ENCODE measurements at places on chromosomes 2 and 18.

- no peak for DNase-seq
Observed at GRCh38 chr2:229160984-229161383, 110.1 kb downstream of the PID1 start.

GRCh38 chr18:1526991-1527390 lies 622.3 kb downstream of the ADCYAP1 start:
- DNase-seq = no peak

GRCh38 chr2:54330926-54331835 lies 75.2 kb upstream of the TSPYL6 start:
- no peak for DNase-seq

DNA sequence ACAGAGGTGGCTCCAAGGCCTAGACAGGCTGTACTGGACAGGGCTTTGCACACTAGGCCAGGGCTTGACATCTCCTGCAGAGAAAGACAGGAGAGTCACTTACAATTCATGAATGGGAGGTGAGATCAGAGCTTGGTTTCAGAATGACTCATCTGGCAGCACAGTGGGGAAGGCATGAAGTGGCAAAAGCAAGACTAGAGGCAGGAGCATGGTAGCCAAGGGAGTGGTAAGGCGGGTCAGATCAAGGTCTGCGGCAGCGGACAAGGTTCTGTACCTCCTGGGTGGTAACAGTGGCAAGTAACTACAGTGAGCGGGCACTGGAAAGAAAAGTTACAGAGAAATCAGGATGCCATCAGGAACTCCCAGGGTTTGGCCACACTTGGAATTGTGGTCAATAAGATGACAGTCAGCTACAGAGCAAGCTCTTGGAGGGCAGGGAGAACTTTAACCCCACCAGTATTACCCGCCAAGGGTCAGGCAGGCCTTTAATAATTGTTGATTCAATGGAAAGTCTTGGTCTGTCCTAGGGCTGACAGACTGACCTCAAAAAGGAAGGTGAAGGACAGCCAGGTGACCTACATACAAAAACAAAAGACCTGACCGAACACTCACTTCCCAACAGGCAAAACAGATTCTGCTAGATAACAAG lies 5.7 kb downstream of the MCFD2 start:
- peak; percentile 66 for DNase-seq

DNA sequence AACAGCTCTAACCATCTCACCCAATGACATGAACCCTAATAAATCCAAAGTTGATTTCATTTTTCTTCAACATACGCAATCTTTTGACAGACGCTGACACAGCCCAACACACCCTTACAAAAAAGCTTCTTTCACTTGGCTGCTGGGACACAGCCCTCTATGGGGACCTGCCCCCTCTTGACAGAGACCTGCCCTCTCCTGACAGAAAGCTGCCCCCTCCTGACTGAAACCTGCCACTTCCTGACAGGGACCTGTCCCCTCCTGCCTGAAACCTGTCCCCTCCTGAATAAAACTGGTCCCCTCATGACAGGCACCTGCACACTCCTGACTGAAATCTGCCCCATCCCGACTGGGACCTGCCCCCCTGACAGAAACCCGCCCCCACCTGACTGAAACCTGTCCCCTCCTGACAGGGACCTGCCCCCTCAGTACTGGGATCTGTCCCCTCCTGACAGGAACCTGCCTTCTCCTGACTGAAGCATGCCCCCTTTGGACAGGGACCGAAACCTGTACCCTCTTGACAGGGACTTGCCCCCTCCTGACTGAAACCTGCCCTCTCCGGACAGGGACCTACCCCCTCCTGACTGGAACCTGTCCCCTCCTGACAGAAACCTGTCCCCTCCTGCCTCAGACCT lies 87.9 kb downstream of the PXDN start:
- DNase-seq = no peak

- DNase-seq = no peak
Observed at GRCh38 chr2:227057060-227057459, 106.9 kb downstream of the COL4A4 start.

- no peak for DNase-seq
Observed at GRCh38 chr18:9150121-9150520, 13.5 kb downstream of the ANKRD12 start.

DNA sequence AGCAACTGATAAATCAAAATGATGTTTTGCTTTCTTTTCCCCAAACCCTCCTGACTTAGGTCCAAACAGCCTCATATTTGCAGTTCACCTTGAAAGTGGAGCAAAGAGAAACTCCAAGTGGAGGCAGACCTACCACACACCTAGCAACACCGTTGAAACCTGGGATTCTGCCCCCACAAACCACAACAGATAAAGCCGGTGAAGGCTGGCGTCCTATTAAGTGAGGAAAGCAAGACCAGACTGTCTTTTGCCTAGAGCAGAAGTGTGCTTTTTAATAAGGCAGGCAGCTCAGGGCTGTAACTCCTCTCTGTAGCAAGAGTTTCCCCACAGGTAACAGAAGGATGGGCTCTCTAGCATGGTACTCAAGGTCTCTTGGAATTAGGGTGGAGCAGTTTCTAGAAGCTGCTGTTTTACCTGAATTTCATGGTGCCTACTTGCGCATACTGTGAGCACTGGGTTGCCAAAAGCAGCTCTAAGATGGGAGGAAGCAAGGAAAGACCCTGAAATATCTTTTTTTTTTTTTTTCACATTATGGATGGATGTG lies 336.9 kb downstream of the BCL11A start:
- no peak for DNase-seq

DNA sequence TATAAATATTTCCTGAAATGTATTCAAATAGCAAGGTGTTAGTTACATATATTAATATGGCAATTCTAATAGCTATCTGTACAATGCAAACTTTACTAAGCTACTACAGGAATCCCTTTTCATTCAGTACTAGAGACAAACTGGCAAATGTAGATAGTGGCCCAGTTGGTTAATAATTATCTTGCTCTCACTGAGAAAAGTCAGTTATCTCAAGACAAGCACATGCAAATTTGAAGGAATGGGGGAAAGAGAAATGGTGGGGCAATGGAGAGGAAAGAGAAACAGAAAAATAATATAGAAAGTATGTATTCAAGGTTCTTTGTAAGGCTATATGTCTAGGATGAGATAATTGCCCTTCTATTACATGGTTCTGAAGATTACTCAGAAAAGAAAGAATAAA lies 280.0 kb downstream of the FIGN start:
- no peak for DNase-seq

DNA sequence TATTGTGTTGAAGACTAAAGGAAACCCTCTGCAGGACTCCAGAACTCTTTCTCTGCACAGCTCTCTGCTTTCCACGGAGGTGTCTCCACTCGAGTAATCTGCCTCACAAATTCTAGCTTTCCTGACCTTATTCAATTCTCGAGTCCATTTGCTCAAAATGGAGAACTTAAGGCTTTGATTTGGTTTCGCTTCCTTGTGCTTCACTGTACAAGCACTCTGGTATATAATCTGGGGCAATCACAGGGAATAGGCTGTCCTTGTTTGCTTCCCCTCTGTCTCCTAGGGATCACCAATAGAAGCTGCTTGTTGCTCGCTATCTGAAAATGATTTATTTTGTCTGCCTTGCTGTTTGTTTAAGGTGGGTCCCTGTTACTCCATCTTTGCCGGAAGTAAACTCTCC lies 129.1 kb upstream of the DOCK10 start:
- DNase-seq = no peak

- DNase-seq = peak; percentile 75
Observed at GRCh38 chr2:215460682-215461382, 25.0 kb upstream of the FN1 start.

- no peak for DNase-seq
Observed at GRCh38 chr2:152022090-152022489, 76.8 kb downstream of the CACNB4 start.

- no peak for DNase-seq
Observed at GRCh38 chr2:236082061-236082460, 86.1 kb downstream of the GBX2 start.

DNA sequence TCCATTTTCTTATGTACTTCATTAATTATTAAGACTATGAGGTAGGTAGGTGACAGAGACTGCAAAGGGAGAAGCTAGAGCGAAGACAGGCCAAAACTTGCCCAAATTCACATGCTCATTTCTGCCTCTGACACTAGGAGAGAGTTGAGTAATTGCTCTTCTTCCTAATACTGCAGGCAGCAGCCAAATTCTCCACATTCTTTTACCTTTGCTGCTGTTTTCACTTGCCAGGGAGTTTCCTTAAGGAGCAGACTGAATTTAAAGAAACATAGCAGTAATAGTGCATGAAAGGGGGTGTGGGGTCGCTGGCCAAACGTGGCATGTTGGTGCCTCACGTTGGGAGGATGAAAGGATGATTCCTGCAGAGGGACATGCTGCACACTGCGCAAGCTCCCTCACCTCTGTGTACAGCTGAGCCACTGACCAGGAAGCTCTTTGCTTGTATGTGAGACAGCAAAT lies 12.3 kb downstream of the CRIM1 start:
- no peak for DNase-seq

GRCh38 chr2:42261518-42262195 lies 92.5 kb downstream of the EML4 start:
- DNase-seq = no peak

DNA sequence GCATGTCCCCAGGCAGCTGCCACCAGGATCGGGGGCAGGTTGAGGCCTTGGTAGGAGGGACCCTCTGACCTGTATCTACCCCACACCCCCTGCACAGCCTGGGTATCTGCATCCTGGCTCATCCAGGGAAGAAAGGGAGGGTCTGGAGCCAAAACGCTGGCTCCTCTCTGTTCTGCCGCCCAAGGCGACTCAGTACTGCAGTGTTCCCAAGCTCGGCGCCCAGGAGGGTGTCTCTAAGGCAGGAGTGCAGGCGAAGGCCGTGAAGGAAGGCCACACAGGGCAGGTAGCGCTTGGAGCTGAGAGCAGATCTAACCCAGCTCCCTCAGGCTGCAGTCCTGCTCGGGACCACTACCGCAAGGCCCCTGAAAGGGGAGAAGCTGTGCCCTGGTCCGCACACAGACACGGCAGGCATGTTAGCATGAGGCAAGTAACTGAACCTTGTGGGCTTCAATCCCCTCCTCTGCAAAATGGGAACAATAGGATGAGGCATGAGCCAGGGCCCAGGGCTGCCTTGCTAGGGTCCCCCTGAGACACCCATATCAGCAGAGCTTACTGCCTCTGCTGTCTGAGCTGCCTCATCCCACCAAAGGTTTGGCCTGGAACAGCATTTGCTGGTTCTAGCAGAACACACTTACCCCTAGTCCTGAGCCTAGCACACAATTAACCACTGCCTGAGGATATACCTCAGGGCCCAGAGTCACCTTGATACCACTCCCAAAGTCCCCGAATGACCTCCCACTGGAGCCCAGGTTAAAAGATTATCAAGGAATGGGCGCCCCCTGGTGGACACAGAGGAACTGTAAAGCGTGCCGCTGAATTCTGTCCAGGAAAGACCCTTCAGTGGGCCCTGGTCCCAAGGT lies 6.5 kb downstream of the PTMA start:
- DNase-seq = no peak

DNA sequence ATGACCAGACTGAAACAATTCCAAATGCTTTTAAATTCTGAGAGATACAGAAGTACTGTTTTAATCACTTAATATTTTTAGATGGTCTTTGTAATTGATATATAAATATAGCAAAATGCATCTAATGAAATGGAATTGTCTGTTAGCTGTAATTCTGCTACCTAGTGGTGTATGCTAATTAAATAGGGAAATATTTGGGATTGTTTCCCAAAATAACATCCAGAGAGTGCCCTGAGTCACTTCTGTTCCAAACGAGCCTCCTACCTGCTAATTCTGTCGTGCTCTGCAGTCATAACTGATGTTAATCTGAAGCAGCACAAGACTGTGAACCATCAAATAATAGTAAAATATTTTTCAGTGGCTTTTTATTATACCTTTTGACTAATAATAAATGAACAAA lies 71.4 kb upstream of the NOSTRIN start:
- DNase-seq = no peak

GRCh38 chr2:66427300-66427699 lies 7.6 kb upstream of the MEIS1 start:
- DNase-seq = no peak

- DNase-seq = peak; percentile 54
Observed at GRCh38 chr2:55155764-55156281, 76.3 kb downstream of the CLHC1 start.

GRCh38 chr2:224449212-224450147 lies 47.6 kb upstream of the FAM124B start:
- DNase-seq = no peak

GRCh38 chr18:41887100-41887499 lies 67.9 kb upstream of the PIK3C3 start:
- no peak for DNase-seq

DNA sequence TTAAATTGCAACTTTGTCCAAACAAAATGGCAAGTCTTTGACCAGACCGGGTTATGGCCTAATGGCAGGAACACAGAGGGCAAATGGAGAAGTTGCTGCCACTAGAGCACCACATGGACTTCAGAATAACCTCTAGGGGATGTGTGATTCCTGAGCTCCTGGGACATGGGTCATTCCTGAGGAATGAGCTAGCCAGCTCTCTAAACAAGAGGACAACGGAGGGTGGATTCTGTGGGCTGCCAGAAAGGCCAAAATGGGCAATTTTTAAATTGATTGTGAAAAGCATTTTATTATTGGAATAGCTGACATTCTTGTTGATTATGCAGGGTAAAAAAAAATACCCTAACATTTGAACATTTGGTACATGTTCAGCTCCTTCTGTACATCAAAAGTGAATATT lies 109.8 kb upstream of the FZD5 start:
- DNase-seq = no peak

DNA sequence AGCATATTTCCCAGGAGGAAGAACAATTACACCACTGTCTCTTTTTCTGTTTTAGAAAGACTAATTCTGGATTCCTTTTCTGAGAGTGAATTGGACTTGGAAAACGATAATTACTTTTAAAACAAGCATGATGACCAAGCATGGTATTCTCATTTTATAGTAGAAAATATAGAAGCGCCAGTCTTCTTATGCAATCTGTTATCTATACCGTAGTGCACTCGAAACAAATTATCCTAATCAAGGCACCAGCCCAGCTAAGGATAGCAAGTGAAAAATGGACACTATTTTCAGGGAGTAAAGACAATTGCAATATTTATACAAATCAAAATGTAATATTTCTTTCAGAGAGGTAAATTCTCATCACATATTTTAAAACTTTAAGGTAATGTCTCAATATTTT lies 892.1 kb upstream of the POU3F3 start:
- DNase-seq = no peak

DNA sequence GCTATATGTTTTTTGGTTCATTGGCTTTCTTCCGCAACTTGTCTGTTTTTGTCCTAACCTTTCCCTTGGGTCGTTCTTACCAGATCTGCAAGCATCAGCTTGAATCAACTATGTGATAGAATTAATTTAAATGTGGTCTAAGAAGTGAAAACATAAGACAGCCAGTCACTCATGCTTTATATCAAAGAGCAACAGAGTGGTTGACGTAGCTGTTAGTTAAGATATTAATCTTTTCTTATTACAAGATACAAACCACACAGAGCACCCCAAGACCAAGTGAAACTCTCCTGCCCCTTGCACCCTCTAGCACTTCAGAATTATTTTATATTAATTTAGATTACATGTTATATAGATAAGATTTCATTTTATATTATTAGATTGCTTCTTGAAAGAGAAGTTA lies 15.2 kb downstream of the IL18RAP start:
- DNase-seq = no peak

All from stromal cell of bone marrow (primary cell).